ENCODE measurements at places on chromosomes 1 and 21.

DNA sequence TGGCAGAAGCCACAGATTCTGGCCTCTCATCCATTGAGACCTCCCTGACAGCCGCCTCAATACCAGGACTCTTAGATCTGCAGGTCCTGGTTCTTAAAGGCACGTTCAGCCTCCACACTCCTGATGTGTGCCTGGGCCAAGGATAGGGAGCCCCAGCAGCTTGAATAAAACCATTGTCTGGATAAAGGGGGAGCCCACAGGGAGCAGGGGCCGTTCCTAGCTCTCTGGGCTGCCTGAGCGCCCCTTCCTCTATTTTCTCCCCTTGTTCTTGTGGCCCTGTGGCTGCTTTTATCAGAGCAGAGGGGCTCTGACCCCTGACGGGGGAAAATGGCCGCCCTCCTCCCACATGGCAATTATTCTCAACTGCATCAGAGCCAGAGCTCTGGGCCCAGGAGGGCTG lies 200.8 kb downstream of the HUNK start:
- no peaks in the 10 kb centered on the region for H3K36me3 ChIP-seq
- no peaks in the 10 kb centered on the region for H3K4me1 ChIP-seq
- no peak for DNase-seq
- H3K27me3 ChIP-seq = no peaks in the 10 kb centered on the region

- no peak overlapping the region for H3K27ac ChIP-seq
- no peaks in the 10 kb centered on the region for H3K36me3 ChIP-seq
- no peak for DNase-seq
- peaks cover 3% of the 10 kb centered on the region for H3K4me1 ChIP-seq
Observed at GRCh38 chr1:22253012-22253790, 110.3 kb upstream of the WNT4 start.

DNA sequence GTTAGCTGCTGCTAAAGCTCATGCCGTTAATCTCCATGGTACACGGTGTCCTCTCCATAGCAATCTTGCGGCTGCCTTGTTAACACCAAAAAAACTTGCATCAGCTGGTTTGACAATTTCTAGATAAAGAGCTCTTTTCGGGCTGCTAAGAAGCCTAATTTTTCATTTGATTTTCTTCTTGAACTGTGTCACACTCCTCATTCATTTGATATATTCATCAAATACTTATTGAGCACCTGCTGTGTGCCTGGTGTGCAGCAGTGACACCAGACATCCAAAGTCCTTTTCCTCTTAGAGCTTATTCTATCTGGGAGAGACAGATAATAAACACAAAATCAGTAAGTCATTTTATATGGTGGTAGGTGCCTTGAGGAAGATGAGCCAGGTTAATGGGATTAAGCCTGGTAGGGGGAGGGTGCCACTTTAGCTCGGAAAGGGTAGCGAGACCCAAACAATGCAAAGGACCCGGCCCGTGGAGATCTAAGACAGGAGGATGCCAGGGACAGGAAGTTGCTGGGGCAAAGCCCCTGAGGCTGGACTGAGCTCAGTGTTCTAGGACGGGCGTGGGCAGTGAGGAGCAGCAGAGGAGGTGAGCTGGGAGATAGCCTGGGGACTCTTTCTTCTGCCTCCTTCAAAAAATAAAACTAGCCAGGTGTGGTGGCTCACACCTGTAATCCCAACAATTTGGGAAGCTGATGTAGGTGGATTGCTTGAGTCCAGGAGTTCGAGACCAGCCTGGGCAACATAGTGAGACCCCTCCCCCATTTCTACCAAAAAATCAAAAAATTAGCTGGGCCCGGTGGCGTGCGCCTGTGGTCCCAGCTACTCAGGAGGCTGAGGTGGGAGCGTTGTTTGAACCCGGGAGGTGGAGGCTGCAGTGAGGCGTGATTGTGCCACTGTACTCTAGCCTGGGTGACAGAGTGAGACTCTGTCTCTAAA lies 50.7 kb upstream of the LGALS8 start:
- no peaks in the 10 kb centered on the region for H3K27me3 ChIP-seq
- no peaks in the 10 kb centered on the region for H3K36me3 ChIP-seq
- H3K27ac ChIP-seq = no peak overlapping the region
- no peak for DNase-seq
- H3K4me1 ChIP-seq = 0 out of 2 replicates have a peak, but pooled peaks cover 2% of the 10 kb centered on the region

GRCh38 chr1:237938553-237938952 lies 47.8 kb upstream of the ZP4 start:
- no peak overlapping the region for H3K4me3 ChIP-seq
- no peaks in the 10 kb centered on the region for H3K4me1 ChIP-seq
- H3K27ac ChIP-seq = no peak overlapping the region
- no peaks in the 10 kb centered on the region for H3K27me3 ChIP-seq
- no peaks in the 10 kb centered on the region for H3K36me3 ChIP-seq
- DNase-seq = peak; percentile 57

GRCh38 chr1:94953746-94954145 lies 26.8 kb upstream of the CNN3 start:
- no peaks in the 10 kb centered on the region for H3K36me3 ChIP-seq
- H3K4me3 ChIP-seq = no peak overlapping the region
- no peaks in the 10 kb centered on the region for H3K27me3 ChIP-seq
- no peak overlapping the region for H3K27ac ChIP-seq

DNA sequence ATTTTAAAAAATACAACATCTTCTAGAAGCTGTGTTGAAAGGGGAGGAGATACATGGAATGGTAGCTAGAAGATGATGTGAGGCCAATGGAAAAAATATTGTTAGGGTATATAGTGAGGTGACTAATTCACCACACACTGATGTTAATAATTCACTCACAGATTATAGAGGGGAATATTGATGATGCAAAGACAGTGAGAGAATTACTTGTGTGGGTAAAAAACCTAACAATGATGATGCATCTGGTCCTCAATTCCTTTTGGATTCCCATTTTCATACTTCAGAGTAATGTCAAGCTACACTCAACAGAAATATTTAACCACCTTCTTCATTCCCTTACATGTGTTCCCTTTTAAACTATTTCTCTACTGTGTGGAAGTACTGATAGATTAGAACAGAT lies 169.5 kb upstream of the DPYD start:
- no peak overlapping the region for H3K27ac ChIP-seq
- H3K36me3 ChIP-seq = no peaks in the 10 kb centered on the region
- no peaks in the 10 kb centered on the region for H3K27me3 ChIP-seq
- H3K4me1 ChIP-seq = no peaks in the 10 kb centered on the region

DNA sequence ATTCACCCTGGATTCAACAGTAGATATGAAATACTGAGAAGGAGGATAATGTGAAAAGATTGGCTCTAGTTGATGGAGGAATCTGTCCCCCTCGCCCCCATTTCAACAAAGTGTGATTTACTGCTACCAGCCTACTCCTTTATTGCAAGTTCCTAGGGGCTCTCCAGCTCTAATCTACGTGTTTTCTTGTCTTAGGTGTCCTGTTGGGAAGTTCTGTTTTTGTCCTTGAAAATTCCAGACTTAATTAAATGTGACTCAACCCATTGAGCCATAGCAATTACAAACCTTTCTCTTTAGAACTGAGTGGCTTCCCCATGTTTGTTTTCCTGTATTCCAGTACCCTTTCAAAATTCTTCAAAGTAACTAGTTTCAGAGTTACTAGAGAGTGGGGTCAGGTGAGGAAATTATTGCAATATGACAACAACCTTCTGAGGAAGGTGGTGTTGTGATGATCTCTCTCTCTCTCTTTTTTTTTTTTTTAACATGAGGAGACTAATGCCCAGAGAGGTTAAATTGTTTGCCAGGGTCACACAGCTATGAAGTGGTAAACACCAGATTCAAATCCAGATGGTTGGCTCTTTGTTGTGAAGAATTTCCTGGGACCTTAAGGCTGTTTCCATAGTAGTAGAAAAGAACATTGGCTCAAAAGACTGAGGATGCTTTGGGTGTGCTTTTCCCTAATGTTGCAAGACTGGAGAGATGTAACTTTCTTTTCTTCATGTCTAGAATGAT lies 3.5 kb downstream of the RGL1 start:
- H3K27me3 ChIP-seq = no peaks in the 10 kb centered on the region
- no peak overlapping the region for H3K27ac ChIP-seq
- peaks cover 3% of the 10 kb centered on the region for H3K4me1 ChIP-seq
- no peak overlapping the region for H3K4me3 ChIP-seq
- DNase-seq = no peak
- no peaks in the 10 kb centered on the region for H3K36me3 ChIP-seq

DNA sequence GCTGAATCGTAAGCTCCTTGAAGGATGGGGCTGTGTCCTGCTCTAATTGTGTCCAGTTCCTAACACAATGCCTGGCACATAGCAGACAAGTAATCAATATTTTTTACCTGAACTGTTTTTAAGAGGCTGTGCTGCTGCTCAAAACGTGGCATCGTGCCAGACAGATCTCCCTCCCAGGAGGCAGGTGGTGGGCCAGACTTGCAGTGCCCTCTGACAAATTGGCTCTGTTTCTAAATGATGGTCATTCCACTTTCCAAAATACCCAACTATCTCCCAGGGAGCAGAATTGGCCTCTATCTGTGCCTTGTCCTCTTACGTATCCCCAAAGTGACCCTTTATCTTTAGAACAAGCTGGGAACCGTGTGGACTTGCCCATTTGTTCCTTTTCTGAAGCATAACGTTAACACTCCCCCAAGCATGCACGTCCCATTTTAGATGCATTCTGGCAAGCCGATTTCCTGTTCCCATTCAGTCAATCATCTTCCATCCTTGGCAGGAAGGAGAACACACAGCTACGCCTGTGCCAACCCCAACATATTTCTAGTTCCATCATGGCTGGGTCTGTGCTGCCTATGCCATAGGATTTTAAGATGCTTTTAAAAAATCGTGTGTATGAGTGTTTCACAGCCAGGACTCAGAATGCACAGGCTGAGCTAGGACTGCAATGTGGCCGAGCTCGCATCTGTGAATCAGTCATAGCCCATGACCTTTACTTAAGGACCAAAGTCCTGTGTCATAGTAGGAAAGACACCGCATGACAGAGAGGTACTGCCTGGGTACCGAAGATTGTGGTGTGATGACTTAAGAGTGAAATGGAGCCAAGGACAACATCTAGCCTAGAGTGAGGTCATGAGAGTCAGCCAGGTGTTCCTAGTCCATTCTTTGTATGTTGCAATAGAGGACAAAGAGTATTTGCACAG lies 408.6 kb downstream of the PRDM2 start:
- no peak overlapping the region for H3K4me3 ChIP-seq
- H3K36me3 ChIP-seq = no peaks in the 10 kb centered on the region
- no peaks in the 10 kb centered on the region for H3K4me1 ChIP-seq

- H3K27me3 ChIP-seq = no peaks in the 10 kb centered on the region
- no peak overlapping the region for H3K27ac ChIP-seq
- H3K4me1 ChIP-seq = peaks cover 5% of the 10 kb centered on the region
Observed at GRCh38 chr1:61000327-61000726, 82.0 kb upstream of the NFIA start.

GRCh38 chr1:8167936-8168335 lies 141.8 kb upstream of the ERRFI1 start:
- H3K36me3 ChIP-seq = no peaks in the 10 kb centered on the region
- H3K4me3 ChIP-seq = no peak overlapping the region
- no peaks in the 10 kb centered on the region for H3K27me3 ChIP-seq
- DNase-seq = no peak

DNA sequence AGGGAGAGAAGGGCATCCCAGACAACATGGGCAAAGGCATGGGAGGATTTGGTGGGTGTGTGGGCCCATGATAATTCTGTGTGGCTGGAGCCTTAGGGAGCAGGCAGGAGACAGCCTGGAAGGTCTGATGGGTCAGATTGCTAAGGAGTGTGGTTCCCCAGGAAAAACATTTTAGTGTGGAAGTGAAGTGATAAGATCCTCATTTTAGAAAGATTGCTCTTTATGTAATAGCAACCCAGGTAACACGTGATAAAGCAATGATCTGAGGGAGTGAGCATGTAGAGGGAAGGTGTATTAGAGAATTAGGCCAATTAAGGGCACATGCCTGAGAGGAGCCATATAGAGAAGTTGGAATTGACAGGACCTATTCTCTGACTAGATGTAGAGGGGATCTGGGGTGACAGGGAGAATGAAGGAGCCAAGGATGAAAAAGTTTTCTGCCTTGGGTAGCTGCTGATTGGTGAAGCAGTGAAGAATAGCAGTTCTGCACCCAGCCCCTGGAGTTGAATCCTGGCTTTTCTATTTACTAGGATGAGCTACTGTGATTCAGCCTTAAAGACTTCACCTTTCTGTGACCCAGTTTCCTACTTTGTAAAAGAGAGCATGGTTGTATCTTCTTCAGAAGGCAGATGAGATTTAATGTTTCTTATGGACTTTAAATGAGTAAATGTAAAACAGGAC lies 18.7 kb upstream of the SLAMF6 start:
- DNase-seq = no peak
- H3K4me3 ChIP-seq = no peak overlapping the region
- no peak overlapping the region for H3K27ac ChIP-seq
- no peaks in the 10 kb centered on the region for H3K27me3 ChIP-seq
- no peaks in the 10 kb centered on the region for H3K36me3 ChIP-seq

DNA sequence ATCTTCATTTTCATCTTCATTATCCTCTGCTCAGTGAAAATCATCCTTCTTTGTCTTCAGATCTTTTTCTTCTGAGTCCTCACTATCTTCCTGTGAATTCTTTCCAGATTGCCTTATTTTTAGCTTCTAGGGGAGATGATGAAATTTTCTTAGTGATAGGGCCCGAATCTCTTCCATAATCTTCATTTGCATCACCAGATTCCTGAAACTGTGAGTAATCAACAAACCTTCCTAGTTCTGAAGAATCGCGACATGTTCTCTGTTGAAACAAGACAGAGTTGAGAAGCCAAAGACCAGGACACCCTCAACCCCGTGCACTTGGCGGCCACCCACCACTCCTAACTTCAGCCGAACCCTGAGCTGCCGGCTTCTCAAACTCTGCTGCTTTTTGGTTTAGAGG lies 92.8 kb upstream of the CDC42BPA start:
- no peaks in the 10 kb centered on the region for H3K36me3 ChIP-seq
- no peak overlapping the region for H3K27ac ChIP-seq
- DNase-seq = no peak
- no peaks in the 10 kb centered on the region for H3K4me1 ChIP-seq

DNA sequence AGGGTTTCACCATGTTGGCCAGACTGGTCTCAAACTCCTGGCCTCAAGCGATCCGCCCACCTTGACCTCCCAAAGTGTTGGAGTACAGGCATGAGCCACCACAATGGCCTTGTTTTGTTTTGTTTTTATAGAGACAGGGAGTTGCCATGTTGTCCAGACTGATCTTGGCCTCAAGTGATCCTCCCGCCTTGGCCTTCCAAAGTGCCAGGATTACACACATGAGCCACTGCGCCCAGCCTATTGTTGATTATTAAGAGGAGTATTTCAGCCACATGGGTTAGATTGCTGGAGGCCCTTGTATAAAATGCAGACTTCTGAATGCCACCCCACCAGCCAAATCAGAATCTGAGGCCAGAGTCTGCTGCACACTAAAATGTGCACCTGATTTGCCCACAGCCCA lies 57.2 kb upstream of the ANGPTL1 start:
- H3K4me3 ChIP-seq = no peak overlapping the region
- H3K27me3 ChIP-seq = no peaks in the 10 kb centered on the region
- no peak overlapping the region for H3K27ac ChIP-seq
- no peaks in the 10 kb centered on the region for H3K4me1 ChIP-seq

DNA sequence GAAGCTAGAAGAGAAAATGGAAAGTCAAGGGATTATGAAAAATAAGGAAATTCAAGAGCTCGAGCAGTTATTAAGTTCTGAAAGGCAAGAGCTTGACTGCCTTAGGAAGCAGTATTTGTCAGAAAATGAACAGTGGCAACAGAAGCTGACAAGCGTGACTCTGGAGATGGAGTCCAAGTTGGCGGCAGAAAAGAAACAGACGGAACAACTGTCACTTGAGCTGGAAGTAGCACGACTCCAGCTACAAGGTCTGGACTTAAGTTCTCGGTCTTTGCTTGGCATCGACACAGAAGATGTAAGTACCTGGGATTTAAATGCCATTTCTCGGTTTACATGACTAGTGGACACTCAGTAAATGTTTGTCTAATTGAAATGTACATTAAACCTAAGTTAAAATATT lies 40.0 kb downstream of the CENPF start:
- no peak overlapping the region for H3K4me3 ChIP-seq
- no peak overlapping the region for H3K27ac ChIP-seq
- H3K4me1 ChIP-seq = no peaks in the 10 kb centered on the region
- no peak for DNase-seq
